Hippocampal formation (tissue), 2 donors: ENCODE measurements at places on chromosomes 12 and 14.

GRCh38 chr14:58291646-58292045, 6.7 kb upstream of the ARID4A start:
- DNase-seq: no peak

DNA sequence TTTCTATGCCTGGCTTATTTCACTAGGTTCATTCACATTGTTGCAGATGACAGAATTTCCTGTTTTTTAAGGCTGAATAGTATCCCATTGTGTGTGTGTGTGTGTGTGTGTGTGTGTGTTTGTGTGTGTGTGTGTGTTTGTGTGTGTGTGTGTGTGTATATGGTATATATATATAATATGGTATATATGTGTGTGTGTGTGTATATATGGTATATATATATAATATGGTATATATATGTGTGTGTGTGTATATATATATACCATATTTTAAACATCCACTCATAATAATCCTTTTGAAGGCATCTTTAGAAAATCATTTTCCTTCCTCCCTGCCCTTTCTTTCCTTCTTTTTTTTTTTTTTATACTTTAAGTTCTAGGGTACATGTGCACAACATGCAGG, 5.0 kb upstream of the CCDC198 start:
- no peak for DNase-seq

- DNase-seq: no peak
Measured at GRCh38 chr14:102870994-102871831, 51.2 kb upstream of the AMN start.

- no peak for DNase-seq
Measured at GRCh38 chr12:68038650-68039049, 49.4 kb downstream of the IFNG-AS1 start.

DNA sequence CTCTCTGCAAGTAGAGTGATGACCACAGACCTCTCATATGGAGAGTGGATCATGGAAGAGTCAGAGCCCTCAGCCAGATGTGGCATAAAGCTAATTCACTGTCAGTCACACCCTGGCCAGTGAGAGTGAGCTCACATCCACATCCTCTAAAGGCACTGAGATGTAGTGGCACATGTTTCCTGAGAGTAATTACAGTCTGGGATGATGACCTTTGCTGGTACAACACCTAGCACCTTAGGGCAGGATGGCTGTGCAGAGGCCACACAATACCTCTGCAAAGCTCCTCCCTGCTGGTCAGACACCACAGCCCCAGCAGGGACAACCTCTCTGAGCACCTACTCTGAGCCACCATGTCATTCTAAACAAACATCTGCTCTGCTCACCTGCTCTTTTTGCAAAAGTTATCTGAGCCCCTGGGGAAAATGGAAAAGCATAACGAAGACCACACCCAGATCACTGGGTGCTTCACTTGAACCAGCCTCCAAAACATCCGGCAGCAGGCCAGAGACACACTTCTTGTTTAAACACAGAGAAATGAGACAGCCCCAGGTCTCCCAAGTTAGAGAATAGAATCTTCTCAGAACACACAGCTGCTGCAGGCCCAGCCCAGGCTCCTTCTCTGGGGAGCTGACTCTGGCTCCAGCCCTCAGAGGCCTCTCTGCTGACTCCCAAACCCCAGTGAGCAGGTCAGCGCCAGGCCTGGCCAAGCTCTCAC, 30.3 kb downstream of the PITPNM2 start:
- DNase-seq: no peak

DNA sequence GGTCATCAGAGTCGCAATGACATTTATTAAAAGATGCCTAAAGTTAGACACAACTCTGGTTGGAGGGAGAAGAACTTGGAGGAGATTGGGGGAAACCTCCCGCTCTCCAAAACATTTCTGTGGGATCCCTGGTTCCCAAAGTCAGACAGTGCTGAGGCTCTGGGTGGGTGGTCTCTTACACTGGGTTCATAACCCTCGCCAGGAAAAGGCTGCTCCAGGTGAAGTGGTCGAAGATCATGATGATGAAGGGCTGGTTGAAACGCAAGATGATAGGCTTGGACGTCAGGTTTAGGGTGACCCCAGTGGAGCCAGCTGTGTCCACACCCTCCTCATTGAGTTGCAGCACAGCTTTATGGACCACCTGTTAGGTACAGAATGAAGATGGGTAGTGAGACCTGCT, 11.2 kb upstream of the SERPINA10 start:
- DNase-seq: no peak

GRCh38 chr12:54282949-54283593, 2.5 kb downstream of the HNRNPA1 start:
- DNase-seq: no peak

DNA sequence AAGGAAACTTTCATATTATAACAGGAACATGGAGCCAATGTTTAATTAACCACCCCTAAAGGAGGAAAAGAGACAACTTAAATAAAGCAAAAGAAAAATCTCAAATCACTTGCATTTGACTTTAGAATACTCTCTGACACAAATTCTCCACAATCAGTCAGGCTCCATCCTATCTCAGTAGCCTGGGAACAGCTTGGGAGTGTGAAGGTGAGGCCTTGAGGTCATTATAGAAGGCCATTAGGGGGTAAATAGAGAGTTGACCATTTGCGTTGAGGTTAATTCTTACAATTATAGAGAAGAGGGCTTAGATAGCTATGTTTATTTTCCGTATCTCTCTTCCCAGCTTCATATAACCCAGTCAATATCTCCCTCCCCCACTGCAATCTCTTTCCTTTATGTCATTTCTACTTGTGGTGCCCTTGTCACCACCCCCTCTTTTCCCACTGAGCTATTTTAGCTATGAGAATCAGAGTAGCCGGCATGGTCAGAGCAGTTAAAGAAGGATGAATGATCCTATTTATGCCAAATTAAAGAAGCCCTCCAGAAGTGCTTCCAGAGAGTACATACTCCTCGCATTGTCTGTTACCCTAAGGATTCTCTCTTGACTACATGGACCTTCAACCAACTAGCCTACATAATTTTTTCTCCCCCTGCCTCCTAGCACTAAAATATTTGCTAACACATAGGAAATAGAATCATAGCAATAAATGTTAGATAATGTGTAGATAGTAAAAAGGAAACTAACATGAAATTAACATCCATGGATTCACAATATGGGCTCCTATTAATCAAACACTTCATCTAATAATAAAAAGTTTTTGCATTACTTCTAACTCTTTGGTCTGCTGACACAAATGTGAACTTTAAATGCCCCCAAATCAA, 135.2 kb upstream of the KRR1 start:
- DNase-seq: no peak

DNA sequence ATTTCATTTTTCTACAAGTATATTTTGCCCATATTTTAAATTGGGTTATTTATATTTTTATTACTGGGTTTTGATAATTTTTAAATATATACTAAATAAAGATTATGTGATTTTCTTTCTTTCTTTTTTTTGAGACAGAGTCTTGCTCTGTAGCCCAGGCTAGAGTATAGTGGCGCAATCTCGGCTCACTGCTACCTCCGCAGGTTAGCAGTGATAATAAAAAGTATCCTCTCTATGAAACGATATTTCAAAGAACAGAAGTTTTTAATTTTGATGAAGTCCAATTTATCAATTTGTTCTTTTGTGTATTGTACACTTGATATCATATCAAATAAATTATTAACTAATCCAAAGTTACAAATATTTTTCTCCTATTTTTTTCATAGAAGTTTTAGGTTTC, 47.2 kb upstream of the LDHB start:
- DNase-seq: no peak

GRCh38 chr14:31410048-31410650, 10.2 kb downstream of the HEATR5A start:
- no peak for DNase-seq

DNA sequence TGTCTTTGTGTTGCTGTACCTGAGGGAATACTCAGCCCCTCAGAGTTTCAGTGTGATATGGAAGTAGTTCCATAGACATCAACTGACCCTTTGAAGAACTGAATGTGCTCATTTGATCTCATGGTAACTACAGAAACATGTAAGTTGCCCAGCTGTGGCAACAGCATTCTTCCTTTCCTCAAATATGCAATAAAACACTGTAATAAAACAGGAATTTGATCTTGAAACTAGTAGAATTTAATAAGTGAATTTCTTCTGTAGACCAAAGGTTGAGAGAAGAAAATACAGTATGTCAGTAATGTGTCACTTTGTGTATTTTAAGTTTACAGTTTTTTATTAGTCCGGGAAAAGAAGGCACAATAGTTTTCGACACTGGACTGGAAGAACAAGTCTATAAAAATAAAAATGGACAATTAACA, 31.9 kb downstream of the KCTD10 start:
- no peak for DNase-seq

- peak; percentile 16 for DNase-seq
Measured at GRCh38 chr14:75088566-75089373, 19.3 kb downstream of the ZC2HC1C start.

DNA sequence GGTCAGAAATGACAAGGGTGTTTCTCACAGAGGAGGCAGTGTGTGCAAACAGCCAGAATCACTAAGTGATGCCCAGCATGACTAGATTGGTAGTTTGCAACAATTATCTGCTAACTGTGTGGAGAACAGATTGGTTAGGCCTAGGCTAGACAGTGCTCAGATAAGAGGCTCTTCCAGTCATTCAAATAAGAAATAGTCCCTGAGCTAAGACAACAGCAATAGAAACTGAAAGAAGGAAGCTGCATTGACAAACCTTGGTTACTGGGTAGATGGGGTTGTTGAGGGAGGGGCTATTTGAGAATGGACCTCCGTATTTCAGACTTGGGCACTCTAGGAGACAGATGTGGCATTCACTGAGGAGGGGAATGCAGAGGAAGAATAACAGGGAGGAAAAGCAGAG, 255.0 kb upstream of the NPAS3 start:
- no peak for DNase-seq

GRCh38 chr14:83133981-83134645, 1600.5 kb upstream of the SEL1L start:
- no peak for DNase-seq

GRCh38 chr14:49997991-49998390, 105.1 kb downstream of the ARF6 start:
- no peak for DNase-seq

- DNase-seq: no peak
Measured at GRCh38 chr14:78088916-78089315, 81.3 kb upstream of the NRXN3 start.

DNA sequence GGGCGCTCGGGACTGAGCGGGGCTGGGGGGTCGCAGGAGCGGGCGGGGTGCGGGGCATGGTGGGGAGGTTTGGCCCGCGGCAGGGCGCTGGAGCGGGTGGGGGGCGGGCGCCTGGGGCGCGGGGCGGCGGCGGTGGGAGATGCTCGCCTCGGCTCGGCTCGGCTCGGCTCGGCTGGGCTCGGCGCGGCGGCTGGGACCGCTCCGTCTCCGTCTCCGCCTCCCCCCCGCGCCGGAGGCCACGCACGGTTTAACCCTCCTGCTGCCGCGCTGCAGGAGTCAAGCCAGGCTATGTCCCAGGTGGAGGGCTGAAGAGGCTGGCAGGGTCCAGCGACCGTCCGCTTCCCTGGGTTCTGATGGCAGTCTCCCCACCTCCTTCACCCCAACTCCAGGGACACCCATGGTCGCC, at the start of gene PIANP:
Gene PIANP (minus strand): TSS at position 170 of the 406 bp plus-strand sequence. CDS start 2,754 bp downstream, outside the sequence.
- DNase-seq: no peak

DNA sequence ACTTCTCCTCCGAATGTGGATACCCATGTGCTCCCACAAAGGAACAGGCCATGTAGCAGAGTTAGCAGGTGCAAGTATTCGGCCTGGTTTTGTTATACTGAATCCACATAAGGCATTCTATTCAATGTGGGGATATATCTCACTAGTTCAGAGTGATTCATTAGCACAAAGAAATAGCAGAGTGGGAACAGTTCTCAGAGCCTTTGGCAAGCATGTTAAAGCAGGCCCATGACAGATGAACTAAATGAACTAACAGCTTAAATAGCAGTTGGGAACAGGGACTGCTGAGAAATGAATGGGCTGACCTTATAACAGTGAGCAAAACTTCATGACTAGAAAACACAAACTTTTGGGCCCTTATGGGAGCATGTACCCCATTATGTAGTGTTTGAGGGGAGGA, 352.0 kb downstream of the FLRT2 start:
- DNase-seq: peak; percentile 14

DNA sequence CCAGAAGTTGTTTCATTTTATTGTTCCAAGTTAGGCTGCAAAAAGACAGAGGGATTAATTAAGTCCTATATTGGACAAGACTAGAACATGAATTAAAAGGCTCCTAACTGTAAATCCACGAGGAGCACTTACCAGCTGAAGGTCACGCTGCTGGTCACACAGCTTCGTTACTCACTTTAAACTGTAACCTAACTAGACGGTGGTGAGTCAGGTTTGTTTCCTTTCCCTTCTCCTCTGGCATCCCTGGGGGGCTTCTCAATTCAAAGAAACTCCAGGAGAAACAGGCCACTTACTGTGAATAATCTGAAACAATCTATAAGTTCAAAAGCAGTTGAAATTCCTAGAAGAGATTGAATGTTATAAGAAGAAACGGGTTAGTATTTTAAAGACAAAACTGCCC, 331.4 kb downstream of the BCAT1 start:
- no peak for DNase-seq

- no peak for DNase-seq
Measured at GRCh38 chr14:53982546-53982945, 25.9 kb upstream of the BMP4 start.

DNA sequence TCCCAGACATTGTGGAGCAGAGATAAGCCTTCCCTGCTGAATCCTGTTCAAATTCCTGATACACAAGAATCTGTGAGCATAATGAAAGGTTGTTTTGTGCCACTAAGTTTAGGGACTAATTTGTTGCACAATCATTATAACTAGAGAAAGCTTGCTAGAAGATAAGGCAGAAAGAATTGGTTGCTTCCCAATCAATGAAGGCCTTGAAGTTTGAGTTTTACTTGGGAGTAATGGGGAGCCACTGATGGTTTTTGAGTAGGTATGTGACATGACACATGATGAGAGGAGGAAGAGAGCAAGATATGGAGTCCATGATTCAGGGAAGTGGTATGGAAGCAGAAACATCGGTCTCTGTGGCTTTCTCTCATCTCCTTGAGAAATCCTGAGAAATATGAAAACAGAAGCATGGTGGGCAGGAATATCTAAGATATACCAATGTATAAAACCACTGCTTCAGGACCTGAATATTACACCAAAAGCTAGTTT, 13.3 kb upstream of the TCP11L2 start:
- no peak for DNase-seq

- DNase-seq: no peak
Measured at GRCh38 chr14:35332517-35333263, 40.5 kb downstream of the PSMA6 start.
